NCI-H1436 (cell line): ENCODE measurements at places on chromosomes 11 and 22.

DNA sequence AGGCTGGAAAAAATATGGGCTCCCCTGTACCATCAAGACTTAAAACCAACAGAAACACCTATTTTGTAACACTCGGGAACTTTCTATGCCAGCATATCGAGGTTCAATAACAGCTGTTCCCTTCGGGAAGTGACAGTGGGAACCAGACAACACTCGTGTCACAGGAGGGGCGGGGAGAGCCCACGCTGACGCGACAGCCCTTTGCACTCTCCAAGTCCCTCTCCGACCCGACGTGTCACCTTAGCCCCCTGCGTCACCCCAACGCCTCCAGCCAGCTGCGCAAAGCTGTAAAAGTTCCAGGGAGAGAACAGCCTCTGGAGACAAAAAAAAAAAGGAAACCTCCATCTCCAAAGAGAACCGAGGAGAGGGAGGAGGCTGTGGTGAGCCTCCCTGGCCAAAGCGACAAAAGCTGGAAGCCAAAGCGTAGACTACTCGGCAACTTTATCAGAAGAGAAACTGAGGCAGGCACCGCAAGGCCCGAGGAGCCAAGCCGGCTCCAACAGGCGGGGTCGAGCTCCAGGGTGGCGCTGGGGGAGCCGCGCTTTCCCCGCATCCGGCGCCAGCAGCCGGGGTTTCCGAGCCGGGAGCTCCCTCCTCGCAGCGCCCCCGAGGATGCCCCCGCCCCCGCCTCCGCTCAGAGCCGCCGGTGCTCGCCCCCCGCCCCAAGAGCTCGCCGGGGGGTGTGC lies 751 bp downstream of the ARFGAP3 start:
- DNase-seq, result no peak

GRCh38 chr11:43567396-43567975 lies 113.1 kb upstream of the HSD17B12 start:
- DNase-seq, result peak; percentile 40

- no peak for DNase-seq
Observed at GRCh38 chr11:69060806-69061712, 12.3 kb downstream of the TPCN2 start.

DNA sequence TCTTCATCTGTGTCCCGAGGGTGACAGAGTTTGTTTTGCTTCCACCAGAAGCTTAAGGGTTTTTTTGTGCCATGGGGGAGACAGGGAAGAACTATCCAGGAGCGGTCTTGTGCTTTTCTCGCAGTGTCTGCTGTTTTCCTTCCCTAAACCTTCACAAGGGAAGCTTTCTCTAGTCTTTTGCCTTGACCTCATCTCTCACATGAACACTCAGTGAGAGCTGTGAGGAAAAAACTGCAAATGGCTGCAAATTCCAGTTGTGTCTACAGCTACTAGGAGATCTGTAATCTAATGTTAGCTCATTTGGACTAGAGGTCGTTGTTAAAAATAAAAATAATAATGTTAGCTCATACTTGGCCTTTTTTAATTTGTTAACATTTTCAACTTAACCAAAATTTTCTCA lies 264.7 kb upstream of the SESN3 start:
- DNase-seq, result no peak

DNA sequence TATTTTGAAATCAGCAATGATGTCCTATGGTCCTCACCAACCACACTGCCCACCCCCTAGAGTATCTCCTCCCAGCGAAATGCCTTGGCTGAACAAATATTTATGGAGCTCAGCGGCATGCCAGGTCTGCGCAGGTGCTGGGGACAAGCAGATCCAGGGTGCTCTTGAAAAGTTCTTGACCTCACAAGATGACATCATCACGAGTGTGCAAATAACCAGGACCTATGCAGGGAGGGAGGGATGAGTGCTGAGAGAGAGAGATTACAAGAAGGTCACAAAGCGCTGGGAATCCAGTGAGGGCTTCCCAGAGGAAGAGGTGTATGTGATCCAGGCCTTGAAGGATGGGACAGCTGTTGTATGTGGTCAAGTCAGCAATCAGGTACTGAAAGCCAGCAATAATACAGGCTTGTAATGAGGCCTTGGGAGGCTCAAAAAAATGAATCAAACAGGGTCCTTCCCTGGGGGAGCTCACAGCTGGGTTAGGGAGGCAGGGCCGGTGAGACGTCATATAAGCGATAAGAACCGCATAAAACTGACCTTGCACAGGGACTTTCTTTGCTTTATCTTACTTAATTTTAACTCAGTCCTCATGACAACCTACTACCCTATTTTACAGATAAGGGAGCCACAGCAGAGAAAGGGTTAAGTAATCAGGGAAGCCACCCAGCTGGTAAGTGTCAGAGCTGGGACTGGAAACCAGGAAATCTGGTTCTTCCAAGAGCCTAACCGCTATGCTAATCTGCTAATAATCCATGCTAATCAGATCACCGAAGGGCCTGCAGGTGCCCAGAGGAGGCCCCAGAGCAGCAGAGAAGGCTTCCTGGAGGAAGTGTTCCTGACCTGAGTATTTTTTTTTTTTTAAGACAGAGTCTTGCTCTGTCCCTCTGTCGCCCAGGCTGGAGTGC lies 8.2 kb downstream of the ARRB1 start:
- DNase-seq, result no peak

DNA sequence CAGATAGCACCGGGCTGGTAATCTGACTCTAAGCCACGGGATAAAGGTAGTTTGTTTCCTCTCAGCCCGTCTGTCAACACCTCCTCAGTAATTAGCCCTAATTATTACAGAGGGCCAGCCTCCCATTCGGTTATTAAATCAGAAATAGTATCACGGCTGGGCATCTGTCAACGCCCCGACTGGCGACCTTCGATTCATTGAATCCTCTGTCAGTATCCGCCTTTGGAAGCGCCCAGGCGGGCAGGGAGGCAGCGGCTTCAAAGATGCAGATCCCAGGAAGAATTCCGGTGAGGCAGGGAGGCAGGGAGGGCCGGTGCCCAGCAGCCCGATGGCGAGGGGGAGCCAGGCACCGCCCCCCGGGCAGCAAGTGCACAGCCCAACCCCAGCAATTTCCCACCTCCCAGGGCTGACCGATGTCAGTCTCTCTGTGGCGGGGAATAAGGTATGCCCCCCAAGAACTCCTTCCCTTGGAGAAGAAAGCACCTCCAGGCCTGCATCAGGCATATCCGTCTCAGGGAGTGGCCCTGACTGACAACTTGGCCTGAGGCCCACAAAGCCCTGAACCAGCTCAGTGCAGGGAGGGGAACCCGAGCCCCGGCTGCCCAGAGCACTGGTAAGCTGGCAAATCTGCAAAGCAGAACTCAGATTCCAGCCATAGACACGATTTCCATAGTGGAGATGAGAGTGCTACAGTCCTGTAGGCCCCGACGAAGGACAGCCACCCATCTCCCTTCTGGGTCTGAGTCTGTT lies 11.4 kb downstream of the GNB1L start:
- peak; percentile 21 for DNase-seq

DNA sequence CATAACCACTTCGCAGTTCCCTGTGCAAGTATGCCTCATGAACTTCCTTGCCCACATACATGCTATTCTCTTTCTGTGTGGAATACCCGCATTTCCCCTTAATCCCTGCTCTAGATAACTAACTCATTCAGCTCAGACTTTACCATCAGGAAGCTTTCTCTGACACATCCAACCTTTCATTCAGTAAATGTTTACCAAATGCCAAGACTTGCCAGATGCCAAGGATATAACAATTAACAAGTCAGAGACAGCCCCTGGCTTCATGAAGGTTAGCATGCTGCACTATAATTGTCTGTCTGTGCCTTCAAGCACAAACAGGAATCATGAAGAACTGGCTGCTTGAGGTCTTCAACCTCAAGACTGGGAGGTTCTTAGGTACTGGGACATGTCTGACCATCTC lies 71.2 kb upstream of the GDPD4 start:
- no peak for DNase-seq

DNA sequence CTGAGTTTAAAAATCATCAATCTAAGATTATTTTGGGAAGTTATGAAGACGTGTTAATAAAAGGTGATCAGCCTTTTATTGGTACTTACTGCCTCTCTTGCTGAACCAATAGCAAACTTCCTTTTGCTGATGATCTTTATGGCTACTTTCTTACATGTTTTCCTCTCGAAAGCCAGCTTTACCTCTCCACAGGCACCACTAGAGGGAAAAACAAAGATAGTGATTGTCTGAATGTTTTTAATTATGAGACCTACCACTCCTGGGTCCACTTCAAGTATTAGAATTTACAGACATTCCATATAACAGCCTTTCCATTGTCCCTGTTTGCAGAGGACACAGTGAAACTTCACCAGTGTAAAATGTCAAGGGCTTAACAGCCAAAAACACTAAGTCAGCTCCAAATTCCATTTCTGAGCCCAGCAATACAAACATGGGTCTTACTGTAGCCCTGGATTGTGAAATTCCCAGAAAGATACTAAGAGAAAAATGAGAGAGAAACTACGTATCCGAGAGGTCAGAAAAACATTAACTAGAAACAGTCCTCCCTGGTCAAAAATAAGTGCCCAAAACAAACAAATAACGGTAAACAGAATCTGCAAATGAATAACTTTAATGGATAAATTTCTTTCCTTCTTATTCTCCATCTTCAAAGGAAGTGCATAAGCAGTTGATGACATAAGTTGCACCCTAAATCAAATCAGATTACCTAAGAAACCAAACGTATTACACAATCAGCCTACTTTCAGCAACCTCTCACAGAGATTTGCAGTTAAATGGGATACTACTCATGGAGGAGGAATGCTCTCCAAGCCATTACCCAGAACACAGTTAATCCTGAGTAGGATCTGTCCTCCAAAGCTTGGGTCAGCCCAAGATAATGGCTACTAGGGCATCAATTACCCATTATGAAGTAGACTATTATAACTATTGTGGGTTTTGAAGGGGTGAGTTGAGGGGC lies 29.5 kb downstream of the CHEK2 start:
- no peak for DNase-seq

GRCh38 chr11:57394203-57394965 lies 3.9 kb upstream of the PRG2 start:
- no peak for DNase-seq

DNA sequence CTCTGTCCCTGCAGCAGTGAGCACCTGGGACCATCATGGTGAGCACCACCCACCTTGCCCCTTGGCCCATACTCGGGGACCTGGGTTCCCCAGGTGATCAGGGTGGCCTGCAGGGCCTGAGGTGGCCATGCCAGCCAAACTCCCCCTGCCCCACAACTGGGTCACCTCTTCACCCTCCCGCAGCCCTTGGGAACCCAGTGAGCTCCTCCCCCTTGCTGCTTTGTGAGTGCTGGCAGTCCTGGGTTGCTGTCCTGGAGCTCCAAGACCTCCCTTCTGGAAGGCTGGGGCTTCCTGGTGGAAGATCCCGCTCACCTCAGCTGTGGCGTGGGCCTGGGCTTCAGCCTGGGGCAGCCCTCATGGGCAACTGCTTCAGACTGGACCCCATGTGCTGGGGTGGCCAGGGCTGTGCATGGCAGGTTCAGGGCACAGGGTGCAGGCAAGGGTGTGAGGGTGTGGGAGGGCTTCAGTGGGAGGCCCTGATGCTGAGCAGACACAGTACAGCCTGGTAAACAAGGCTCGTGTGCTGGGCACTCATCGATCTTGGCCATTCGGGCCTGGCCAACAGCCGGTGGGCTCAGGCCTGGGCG lies 57.6 kb downstream of the RTN4R start:
- no peak for DNase-seq

DNA sequence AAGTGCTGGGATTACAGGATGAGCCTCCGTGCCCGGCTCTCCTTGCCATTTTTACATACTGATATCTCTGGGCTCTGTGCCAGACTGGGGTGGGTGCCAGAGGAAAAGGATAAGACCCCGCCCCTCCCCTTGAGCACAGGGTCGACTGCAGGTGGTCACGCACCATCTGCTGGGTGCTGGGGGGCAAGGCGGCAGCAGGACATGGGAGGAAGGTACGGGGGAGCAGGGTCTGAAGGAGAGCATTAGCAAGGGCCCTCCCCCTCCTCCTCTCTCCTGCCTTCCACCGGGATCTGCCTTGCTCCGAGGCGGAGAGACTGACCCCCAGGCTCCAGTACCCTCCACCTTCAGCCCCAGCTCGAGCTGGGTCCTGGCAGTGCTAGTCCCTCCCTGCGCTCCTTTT lies 9.7 kb upstream of the PGA3 start:
- no peak for DNase-seq

DNA sequence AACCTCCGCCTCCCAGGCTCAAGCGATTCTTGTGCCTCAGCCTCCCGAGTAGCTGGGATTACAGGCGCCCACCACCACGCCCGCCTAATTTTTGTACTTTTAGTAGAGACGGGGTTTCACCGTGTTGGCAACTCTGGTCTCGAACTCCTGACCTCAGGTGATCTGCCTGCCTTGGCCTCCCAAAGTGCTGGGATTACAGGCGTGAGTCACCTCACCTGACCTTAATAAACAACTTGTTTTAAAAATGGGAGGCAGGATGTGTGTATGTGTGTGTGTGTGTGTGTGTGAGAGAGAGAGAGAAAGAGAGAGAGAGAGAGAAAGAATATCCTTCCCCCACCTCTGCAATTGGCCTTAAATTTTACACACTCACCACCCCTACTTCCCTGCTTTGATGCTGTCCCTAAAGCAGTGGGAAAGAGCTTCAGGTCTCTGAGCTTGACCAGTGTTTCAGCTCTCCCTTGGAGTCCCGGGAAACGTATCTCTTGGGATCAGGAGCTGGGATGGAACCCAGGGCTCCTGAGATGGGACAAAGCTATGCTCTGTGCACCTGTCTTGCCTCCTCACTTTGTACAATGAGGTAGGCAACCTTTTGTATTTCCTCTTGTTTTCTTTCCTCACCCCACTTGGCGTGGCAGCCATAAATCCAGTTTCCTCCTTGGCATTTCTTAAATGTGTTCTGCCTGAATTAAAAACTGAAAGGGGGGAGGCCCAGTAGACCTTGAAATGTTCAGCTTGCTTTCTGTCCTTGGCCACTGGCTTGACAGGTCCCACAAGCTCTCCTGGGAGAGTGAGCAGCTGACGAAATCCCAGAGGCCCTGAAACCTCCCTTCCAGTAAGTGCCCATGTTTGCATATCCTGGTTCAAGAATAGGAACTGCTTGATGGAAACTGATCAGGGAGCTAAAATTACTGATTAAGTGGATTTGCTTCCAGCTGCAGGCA lies 17.8 kb upstream of the XBP1 start:
- DNase-seq, result peak; percentile 61

DNA sequence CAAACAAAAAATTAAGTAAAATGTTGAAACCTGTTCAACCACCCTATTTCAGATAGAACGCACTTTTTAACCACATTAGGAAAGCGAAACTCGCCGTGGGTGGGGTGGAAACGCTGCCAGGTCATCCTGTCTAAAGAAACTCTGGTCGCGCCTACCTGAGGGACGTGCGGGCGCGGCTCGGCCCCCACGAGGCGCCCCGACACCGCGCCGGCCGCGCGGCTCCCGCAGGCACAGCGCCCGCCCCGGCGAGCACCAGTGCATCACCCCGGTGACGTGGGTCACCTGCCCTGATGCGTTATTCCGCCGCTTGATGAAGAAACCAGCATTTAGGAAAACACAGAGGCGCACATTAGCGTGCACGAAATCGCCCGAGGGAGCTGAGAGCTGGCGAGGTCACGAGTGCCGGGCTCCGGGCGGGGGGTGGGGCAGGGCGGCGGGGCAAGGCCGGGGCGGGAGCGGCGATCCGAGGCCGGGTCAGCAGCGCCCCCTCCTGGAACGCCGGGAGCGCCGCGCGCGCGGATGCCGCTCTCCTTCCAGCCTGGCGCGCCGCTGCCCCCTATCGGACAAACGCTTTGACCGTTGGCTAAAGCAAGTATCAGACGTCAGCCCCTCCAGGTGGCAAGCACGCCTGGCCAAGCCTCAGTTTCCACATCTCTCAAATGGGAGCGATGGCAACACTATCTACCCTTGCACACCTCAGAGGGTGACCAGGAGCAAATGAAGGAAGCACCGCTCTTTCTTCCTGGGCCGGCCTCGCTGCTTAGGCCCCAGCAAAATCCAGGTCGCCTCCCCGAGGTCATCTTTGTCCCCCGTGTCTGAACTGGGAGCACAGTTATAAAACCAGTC lies 15.7 kb upstream of the SNX32 start:
- DNase-seq, result peak; percentile 88

- DNase-seq, result peak; percentile 22
Observed at GRCh38 chr11:117625237-117625636, 171.8 kb downstream of the DSCAML1 start.
